Stimulated activated CD4-positive, alpha-beta T cell treated with anti-CD3 and anti-CD28 coated beads, Interleukin-12 subunit alpha, Interleukin-12 subunit beta, amount 100 ng/mL, for 48 hours (primary cell): ENCODE measurements at places on chromosomes 6 and 20.

DNA sequence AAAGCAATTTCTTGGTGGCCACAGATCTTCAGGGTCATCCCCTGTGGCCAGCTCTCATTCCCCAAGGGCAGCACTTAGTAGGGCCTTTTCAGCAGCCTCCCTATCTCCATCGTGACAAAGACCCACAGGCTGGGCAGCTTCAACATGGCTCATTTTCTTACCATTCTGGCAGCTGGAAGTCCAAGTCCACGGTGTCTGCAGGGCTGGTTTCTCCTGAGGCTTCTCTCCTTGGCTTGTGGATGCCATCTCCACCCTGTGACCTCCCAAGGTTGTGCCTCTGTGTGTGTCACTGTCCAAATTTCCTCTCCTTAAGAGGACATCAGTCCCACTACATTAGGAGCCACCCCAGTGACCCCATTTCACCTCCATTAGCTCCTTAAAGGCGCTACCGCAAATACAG, 161.7 kb downstream of the CDH4 start:
- DNase-seq = no peak

DNA sequence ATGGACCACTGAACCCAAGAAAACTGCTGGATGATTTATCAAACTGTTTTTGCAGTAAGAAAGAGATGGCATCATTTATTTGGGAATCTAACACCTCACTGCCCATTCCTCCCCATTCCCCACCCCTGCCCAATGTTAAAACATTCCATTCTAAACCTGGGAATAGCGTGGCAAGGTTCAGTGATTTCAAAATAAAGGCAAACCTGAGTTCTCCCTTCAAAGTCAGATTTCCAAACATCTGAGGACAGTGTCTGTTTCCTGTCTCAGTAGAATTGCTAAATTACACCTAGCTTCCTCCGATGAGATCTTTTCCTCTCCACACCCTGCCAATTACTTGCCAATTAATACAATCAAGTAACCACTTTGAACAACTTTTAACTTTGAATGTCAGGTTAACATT, 127.4 kb upstream of the ARMC2 start:
- no peak for DNase-seq

- DNase-seq = no peak
Measured at GRCh38 chr6:127468936-127469335, 9.7 kb upstream of the KIAA0408 start.

DNA sequence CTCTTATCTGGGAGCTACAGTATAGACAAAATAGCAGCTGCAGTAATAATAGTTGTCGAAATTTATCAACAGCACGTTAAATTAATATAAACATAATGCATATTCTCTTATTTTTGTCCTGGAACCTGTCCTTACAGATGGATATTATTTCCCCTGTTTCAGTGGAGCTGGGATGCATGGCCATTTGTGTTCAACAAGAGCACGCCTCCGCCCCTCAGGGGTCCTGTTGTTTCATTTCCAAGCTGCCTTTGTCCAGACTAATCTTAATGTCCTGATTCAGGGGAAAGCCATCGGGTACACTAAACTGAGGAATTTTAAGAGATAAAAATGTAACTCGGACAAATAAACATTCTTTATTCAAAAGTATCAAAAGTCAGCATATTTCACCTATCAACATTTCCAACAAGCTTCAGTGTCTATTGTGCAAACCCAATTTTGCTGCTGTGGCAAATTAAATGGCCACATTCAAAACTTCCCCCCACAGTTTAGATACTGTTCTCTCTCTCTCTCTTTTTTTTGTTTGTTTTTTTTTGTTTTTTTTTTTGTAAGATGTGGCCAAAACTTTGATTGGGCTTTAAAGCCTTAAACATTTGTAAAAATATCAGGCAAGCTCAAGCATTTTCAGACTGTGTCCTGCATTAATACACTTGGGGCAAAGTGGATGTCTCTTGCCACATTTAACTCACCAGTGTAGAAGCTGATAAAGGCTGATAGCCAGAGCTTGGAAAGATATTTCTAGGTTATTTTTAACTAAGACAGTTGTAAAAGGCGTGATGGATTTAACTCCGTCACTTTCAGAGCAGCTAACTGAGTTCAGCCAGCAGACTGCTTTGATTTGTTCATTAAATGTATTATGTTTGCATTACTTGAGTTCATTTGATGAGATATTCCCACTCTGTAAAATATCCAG, 112.5 kb upstream of the QKI start:
- no peak for DNase-seq

DNA sequence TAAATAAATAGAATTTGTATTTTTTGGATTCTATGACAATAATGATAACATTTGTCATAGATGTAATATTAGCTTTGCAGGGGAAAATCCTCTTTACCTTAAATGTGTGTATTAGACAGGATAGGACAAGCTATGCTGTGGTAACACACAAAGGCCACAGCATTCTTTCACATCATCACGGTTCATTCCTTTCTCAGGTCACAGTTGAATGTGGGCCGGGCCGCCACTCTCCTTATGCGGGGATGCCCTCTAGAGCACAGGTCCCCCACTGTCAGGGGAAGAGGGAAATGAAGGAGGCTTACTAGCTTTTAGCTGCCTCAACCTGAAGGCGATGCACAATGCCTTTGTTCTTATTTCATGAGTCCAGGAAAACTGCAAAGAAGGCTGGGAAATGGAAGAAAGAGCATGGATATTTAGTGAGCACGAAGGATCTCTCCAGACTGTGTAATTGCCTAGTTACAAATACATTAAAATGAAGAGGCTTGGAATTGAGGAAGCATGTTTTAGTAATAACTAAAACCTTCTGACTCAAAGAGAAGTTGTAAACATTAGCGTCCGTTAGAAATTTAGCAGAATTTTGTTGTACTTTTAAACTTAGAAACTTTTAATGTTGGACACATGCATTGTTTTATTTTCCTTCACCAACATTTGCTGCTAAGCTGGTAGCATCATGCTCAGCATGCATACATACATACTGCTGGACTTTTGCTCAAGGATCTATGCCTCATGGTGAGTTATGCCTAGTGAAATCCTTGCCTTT, 248.9 kb upstream of the FOXQ1 start:
- DNase-seq = no peak

DNA sequence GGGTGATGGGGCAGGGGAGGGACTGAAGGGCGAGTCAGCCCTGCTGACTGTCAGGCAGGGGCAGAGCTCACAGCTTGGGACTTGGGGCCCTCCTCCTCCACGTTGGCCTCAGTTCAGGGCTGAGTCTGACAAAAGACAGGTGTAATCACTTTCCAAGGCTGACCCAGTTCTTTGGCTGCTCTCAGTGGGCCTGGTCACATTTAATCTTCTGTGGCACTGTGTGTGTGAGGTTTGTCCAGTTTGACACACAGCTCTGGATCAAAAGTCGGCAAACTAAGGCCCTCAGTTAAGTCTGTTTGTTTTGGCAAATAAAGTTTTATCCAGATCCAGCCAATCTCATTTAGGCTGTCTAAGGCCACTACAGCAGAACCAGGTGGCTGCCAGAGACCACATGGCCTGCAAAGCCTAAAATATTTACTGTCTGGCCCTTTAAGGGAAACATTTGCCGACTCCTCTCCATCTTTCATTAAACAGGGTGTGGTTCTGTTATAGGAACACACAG, 5.1 kb upstream of the MAP1LC3A start:
- DNase-seq = no peak

DNA sequence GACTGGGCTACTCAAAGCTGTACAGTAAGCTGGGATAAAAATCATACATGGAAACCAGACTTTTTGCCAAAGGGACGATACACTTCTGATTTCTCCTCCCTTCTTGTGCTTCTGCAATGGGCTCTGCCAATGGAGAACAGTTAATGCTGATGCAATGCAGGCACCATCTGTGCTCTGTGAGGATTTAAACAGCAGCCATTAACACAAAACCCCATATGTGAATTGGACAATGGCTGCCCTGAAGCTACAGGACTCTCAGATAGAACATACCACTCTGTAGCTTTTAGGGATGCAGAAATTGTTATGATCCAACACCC, 71.9 kb downstream of the GJA10 start:
- no peak for DNase-seq

GRCh38 chr20:5621305-5621704, 128.9 kb upstream of the SHLD1 start:
- no peak for DNase-seq

GRCh38 chr6:52416629-52417151, 3.5 kb upstream of the EFHC1 start:
- DNase-seq = no peak
